AML-193 (cell line): ENCODE measurements at places on chromosomes 2 and 18.

DNA sequence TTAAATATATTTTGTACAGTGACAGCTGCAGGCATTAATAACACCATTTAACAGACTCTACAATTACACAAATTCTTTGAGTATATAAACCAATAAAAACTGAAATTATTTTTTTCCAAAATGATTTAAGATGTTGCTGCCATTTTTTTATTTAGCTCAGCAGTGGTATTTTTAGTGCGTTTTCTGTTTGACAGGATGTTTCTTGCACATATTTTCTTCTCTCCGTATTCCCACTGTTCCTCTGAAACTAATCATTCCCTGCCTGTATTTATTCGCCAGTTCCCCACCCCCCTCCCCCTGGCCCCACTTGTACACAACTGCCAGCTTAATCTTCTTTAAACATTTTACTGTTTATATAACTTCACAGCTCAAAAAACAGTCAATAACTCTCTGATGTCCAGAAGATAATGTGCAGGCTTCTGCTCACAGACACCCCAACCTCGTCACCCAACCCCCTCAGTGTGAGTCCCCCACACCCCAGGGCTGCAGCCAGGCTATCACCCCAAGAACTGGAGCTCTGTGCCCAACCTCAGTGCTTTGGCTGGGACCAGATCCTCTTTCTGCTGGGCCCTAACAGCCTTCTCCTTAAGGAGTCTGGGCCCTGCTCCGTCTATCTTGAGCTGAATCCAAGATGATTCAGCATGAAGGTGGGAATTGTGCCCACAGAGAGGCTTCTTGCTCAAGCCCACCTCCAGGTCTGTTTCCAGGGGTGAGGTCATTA lies 41.6 kb upstream of the MAP4K4 start:
- no peak for DNase-seq

DNA sequence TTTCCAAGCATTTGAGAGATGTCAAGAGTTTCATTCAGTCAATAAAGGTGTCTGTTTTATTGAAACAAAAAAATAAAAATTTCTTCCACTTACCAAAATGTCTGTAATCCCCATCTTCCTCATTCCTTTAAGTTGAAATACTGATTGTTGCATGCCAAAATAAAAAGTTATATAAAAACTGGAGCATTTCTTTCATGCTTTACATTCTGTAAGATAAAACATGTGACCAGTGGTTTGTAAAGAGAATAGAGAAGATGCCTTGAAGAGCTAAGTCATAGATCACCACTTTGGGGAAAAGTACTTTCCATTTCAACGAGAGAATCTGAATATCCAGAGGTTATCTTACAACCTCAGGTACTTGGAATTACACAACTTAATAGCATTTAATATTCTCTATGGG lies 35.9 kb upstream of the MYO1B start:
- no peak for DNase-seq

- DNase-seq, result no peak
These were observed 208.4 kb downstream of the ZBTB7C start for GRCh38 chr18:48200631-48201336.

- no peak for DNase-seq
These were observed 131.9 kb downstream of the ERBB4 start for GRCh38 chr2:212406716-212407115.
